ENCODE measurements at places on chromosomes 3 and 15.

DNA sequence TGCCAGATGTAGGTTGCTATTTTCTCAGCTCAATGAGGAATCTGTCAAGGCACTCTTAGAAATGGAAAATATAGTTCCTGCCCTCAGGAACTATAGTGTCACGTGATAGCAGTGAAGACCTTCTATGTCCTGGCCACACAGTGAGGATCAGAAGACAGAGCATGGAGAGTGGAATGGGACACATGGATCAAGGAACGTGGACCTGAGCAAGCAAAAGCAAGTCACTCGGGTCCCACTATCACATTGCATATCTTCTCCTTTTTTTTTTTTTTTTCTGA lies 21.2 kb downstream of the SMAD3 start:
- no peak for DNase-seq

GRCh38 chr3:182233957-182234356 lies 522.2 kb downstream of the SOX2 start:
- DNase-seq: no peak

DNA sequence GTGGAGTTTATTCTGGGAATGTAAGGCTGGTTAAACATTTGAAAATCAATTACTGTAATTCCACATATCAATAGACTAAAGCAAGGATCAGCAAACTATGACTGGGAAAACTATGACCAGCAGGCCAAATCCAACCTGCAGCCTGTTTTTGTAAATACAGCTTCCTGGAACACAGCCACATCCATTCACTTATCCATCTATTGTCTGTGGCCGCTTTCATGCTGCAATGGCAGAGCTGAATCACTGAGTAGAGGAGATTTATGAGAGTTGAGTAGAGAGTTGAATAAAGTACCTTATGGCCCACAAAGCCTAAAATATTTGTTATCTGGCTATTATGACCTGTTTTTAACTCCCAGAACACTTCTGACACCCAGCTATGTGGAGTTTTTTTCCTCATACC lies 12.2 kb downstream of the MYLK start:
- no peak for DNase-seq

DNA sequence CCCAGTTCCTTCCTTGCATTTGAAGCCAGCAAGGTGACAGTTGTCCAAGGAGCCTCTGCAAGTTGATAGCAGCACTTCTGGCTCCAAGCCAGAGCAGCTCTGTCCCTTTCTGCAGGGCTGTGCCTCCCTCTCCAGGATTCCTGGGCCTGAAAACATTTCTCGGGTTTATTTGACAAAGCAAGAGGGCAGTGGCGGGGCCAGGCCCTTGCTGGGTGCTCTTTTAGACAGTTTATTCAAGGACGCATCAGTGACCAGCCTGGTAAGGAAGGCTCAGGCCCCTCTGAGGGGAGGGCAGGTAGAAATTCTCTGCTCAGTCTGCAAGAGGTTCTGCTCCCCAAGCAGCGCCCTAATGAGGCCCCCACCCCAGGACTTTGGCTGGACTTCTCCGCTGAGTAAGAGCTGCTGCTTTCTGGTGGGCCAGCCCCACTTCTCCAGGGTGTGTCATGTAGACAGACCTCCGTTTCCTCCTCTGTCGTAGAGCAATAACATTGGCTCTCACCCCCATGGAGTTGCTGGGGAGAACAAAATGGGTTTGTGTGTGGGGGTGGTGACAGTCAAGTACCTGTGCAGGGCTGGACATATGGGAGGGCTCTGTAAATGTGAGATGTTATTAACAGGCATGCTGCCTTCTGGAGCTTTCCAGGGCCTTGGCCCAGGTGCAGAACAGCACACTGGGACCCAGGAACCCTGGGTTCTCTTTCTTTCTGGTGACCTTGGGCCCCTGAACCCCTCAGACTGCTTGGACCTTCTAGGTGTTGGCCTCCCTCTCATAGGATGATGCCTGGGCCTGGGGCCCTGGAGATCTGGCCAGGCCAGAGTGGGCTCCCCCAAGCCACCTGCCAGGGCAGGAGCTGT lies 146.2 kb upstream of the TLE3 start:
- no peak for DNase-seq

GRCh38 chr3:185317674-185318073 lies 45.3 kb upstream of the MAP3K13 start:
- DNase-seq: no peak

DNA sequence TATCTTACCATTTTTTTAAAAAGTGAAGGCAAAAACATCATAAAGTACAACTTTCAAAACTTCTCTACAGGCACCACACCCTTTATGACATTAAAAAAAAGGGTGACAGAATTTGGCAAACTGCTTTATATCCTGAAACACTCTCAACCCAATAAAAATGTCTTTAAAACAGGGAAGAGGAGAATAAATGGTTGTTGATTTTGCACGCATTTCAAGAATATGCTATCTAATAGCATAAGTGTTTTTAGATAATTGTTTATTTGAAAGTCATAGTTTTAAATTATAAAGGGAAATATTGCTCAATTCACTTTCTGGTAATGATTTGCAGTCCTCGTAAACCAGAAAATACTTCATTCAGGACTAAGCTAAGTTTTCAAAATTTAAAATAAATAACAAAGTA lies 1.7 kb upstream of the PCOLCE2 start:
- DNase-seq: no peak

GRCh38 chr3:45333549-45333948 lies 54.8 kb upstream of the LARS2 start:
- DNase-seq: no peak

DNA sequence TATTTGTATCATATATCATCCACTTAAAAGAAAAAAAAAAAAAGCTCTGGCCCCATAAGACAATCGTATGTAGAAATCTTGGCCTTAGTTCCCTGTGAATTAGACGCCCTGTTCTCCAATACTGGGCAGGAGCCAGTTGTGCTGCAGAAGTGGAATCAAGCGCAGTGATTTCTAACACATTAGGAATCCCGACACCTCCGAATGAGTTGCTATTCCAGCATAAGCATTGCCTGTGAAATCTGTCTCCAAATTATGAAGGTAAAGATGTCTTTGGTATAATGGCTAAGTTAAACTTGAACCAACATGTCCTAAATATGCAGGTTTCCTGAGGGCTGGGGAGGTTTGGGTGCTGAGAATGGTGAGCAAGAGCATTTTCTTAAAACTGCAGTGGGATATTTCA lies 199.4 kb upstream of the ARRDC4 start:
- no peak for DNase-seq

DNA sequence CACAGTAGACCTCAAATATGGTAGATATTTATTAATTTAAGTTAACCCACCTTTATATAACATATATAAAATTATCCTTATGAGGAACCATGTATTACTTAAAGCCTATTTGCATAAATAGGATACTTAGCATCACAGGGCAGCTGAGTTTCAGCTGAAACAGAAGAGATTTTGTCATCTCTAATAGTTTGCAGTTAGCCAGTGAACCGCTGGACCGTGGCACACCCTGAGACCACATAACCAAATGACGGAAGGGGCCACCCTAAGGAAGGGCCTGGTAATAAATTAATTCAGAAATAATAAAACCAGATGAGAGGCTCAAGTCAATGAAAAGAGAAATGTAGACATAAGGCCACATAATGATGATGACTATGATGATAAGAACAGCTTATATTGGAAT lies 107.7 kb downstream of the MYO5A start:
- DNase-seq: no peak

DNA sequence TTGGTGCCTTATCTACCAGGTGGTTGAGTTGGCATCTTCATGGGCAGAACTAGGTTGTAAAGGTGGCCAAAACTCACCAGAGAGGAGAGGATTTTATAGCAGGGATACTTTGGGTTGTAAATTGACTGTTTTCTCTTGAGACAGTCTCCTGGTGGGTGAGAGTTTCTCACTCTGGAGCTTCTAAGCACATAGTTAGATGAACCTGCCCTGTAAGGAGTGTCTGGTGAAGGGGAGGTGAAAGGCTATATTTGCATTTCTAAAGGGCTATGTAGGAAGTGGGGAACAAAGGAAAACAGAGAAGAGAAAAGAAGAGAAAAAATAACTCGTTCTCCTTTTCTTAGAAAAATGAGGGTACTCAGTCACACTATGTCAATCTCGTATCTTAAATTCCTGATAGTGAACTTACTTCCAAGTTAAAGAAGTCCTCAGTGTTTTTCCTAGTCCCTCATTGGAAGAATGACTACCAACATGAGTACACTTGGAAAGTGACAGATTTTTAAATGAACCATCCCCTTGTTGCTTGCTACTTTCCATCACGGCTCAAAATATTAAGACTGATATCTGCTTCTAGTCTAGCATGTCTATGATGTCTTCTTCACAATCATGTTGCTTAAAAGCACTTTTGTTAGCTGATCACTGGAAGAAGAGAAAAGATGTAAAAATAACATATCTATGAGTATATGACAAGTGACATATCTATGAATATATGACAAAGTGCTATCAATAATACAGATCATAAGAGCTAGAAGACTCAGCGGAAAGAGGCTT lies 113.8 kb upstream of the P2RY1 start:
- DNase-seq: no peak

DNA sequence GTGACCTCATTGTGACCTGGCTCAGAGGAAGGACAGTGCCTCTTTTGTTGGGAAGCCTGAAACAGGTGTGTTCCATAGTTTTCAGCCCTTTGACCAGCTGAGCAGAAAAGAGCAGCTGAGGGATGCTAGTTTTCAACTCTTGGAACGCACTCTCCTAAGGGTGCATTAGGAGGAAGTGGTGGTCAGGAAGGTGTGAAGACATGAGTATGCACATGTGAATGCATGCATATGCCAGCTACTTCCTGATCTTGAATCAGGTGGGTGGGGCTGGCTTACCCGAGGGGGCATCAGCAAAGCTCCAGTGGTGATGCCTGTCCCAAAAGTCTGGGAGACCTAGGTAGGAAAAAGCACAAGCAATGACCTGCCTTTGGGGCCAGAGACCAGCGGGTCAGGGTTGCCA lies 23.3 kb upstream of the CEMIP start:
- DNase-seq: no peak

- no peak for DNase-seq
These were observed 193.7 kb downstream of the TCF12 start for GRCh38 chr15:57112178-57112577.

DNA sequence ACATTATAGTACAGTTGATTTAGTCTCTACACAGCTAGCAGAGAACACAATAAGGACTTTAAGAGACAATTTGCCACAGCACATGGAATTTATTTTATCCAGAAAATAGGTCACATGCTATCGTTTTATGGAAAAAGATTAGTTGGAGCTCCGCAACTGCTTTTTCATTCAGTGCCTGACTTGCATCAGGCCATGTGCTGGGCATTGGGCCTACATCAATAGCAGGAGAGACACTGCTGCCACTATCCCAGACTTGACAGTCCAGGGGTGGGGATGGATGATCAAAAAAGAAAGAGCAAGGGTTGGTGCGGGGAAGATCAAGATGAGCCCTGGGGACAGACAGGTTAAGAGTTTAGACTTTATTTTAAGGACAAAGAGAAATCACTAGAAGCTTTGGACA lies 75.2 kb upstream of the C3orf80 start:
- no peak for DNase-seq

DNA sequence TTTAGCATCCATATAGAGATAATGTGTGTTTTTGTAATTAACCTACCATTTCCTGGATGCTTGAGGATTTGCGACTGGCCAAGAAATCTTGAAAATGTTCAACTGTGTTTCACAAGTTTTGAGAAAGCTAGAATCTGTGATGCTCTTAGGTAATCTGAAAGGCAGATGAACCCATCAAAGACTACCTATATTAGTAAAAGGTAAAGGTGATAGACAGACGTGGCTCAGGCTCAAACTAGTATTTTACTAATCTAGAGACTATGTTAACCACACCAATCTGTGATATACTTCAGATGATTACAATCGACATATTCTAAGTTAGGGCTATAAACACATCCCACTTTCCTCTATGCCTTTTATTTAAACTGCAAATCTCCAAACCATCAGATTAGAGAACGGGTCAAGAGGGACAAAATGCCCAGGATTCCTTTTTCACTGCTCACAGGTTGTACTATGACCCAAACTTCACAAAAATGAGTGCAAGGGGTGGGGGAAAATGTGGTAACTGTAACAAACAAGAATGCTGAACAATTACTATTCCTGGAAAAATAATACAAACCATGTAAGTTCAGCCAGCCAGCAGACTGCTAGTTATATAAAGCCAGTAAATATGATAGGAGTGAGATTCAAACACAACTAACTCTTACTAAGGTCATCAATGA lies 295.1 kb downstream of the FOXP1 start:
- DNase-seq: no peak

- no peak for DNase-seq
These were observed 1278.5 kb downstream of the NSUN3 start for GRCh38 chr3:95341314-95341713.

- no peak for DNase-seq
These were observed 4.4 kb upstream of the GPX1 start for GRCh38 chr3:49362561-49362960.

GRCh38 chr3:133464573-133464972 lies 64.7 kb downstream of the BFSP2 start:
- DNase-seq: no peak

DNA sequence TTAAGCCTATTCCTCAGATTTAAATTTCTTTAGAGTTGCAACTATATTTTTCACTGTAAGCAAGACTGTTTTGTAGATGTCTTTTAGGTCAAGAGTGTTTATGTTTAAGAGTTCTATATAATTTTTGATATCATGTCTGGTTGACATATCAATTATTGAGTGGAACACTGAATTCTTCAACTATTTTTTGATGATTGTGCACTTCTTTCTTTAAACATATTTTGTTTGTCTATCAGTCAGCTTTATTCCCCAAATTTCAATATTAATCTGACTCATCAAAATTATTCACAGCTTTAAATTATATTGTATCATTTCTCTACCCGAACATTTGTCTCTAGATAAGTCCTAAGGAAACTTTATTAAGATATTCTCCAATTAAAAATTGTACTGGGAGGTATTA lies 933.6 kb upstream of the ROBO1 start:
- no peak for DNase-seq

GRCh38 chr3:107524326-107524840 lies 1.6 kb downstream of the BBX start:
- no peak for DNase-seq

DNA sequence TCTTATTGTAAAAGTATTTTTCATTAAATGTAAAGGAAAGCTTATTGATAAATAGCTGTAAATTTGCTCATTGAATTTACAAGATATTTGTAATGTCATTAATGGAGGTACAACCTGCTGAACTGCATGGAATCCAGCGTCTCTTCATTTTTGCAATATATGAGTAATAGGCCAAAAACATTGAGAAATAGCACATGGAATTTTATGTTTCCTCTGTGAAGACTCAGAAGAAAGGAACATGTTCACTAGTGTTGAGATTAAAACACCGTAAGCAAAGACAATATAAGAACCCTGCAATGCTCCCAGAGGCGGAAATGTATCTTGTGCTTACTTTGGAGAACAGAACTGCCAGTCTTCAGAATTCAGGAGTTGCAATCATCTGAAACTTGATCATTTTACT lies 167.6 kb downstream of the ALDH1A2 start:
- DNase-seq: no peak

DNA sequence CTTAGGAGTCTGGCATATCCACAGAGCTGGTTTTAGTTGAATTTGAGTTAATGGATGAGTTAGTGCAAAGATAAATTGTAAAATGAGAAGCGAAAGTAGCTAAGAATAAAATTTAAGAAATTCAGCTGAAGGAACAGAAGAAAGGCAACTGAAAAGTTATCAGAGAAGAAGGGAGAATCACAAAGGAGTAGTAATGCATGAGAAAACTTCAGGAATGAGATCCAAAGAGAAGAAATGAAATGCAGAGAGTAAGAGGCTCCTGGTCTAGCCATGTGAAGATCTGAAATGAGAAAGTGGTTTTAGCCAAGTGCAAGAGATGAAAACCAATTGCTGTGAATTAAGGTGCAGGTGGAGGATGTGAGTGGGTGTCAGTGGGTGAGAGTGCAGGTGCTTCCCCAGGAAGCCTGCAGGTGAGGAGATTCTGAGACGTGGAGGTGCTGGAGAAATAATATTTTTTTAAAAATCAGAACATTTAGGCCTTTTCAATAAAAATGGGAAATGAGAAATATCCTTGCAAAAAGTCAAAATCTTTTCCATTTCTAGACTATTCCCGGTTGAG lies 18.5 kb downstream of the KBTBD8 start:
- no peak for DNase-seq
